ENCODE measurements at places on chromosomes 7 and 10.
A peak's percentile ranks its signal among the peaks of the same experiment; 100 is the strongest.

DNA sequence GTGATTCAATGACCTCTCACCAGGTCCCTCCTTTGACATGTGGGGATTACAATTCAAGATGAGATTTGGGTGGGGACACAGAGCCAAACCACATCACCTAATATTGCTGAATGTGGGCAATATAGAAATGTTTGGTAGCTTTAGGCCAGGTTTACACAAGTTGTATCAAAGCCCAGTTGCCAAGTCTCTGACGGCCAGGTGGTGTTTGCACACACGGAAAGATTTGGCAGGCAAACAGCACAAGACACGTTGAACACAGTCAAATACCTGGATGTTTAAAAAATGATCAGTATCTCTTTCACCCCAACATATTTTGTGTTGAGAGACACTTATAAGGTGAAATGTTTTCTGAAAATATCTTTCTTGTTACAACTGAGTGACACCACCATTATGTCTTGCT is 294.4 kb upstream of the MKI67 start:
- DNase-seq: no peak

DNA sequence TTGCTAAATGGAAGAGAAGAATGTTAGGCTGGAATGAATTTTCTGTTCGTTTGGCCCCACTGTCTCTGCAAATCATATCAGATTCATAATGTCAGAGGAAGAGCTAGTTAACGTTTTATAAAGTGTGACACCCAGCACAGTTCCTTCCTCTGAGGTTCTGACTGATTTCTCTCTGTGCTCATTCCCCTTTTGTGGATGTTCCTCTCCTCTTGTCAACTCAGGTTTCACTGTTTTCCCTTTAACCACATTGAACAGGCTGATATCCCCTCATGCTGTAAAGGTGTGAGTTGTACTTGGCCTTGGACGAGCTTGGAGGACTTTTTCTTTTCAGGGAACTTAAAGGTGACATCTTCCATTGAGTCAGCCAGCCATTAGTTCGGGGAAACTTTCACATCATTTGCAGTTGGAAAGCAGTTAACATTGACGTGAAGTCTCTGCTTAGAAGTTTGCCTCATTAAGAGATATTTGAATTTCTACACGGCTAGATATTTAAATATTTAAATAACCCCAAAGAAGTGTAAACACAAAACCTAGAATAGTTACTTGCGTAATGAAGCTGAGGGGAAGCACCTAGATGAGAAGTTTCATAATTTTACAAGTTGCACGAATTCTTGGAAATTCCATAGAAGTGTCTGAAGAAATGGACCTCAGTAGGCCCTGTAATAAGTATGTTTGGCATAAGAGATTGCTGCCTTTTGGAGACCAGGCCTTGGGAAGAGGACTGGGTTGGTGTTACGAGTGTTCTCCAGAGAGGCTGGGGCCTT is 101.5 kb upstream of the EGR2 start:
- DNase-seq: peak; percentile 16

- DNase-seq: no peak
Observed at GRCh38 chr10:127579640-127580039, 30.5 kb downstream of the NPS start.

- no peak for DNase-seq
Observed at GRCh38 chr10:46171661-46172060, 115.1 kb upstream of the ANTXRL start.

DNA sequence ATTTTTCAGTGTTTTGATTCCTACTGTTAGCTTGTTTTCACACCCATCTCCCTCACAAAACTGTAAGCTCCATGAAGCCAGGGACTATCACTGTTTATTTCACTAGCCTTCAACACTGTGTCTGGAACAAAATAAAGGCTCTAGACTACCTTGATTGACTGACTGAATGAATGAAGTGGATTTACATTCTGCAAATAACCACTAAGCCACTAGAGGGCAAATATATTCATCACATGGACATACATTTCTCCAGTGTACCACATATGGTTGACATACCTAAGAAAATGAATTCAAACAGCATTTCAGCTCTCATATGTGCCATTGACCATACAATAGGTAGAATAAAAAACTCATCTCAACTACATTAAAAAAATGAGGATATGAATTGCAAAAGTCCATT is 185.9 kb downstream of the RAB11FIP2 start:
- peak; percentile 25 for DNase-seq

DNA sequence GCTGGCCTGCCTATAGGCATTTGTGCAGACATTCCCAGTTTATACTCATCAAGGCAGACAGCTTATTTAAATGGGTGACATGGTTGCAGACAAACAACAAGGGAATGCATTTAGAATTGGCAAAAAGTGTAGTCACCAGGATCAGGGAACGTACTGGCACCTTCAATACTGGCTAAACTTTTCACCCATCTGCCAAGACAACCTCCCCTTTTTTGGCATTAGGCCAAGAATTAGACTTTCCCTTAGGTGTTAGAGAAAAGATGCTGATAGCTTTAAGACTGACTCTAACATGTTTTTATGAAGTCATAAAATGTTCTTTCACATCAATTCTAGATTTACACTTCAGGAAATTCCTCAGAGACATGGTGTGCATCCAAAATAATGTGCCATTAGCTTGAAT is 365.9 kb downstream of the PHTF2 start:
- DNase-seq: no peak

DNA sequence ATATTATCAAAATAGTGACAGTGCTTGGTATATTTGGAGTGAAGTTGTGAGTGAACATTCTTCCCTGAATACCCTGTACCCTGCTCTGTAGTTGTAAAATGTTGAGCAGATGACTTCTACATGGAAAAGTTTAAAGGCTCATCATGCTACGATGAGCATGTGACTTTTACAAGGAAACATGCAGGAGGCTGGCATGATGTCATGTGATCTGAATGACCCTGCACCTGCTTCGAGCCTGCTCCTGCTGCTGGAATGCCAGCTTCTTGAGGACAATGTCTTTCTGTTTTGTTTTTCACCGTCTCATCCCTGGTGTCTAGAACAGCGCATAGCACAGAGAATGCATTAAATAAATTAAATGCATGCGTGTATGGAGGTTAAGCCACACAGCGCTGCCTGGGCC is 5.4 kb upstream of the INPP5A start:
- no peak for DNase-seq

GRCh38 chr7:80230327-80230726 is 95.7 kb downstream of the GNAI1 start:
- no peak for DNase-seq

DNA sequence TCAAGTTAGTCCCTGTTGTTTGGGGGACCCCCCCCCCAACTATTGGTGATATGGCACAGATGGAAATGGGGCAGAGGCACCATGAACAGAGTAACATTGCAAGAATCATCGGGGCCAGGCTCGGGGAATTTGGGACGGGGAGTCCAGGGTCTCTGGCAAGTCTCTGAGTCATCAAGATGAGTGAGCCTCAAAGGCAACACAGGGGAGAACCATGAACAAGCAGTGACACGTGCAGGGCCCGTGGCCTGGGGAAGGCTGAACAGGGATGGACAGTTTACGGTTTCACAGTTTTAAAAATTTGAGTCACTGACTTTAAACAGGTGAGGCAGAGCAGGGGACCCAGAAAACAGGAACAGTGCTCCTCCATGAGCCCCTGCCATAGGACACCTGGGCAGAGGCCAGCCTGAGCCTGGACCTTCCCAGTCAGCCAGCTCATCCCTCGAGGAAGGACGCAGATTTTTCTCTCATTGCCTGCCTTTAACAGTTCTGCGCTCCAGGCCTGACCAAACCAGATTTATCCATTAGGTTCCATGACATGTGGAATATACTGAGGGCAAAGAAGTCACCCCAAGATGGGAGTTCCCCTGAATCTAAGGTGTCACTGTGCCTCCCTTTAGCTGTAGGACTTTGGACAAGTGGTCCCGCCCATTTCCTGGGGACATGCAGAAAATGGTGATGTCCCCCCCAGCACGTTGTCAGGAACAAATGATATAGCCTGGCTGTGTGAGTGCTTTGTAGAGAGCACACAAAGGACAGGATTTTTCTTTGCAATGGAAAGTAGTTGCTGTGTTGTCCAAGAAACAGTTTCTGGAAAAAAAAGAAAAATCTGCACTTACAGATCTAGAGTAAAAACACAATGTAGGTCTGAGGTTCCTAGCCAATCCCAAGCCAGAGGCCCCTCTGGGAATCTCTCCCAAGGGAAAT is 23.8 kb downstream of the CHST15 start:
- DNase-seq: no peak

Measured in fibroblast of pulmonary artery (primary cell).